ENCODE measurements at places on chromosomes 12 and 14.

GRCh38 chr14:100713705-100714104, 13.0 kb upstream of the DLK1 start:
- no peak for DNase-seq

DNA sequence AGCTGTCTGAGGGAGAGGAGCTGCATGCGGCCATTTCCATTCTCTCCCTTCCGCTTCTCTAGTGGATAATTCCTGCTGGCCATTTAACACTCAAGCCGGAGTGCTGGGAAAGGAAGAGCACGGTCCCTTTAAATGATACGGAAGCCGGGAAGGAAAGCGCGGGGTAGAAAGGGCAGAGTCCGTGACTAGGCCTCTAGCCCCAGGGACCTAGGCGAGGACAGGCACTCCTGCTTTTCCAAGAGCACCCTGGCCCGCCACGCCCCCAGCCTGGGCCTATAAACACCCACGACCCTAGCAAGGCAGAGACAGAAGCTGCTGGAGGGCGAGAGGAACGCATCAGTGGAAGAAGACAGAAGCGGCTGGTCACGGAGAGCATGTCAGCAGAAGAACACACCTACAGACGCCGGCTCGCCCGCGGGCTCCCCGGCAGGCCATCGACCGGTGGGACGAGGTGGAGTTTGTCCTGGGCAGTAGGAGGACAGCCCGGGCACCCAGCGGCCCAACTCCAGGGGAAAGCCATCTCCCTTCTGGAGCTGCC, 1206.6 kb upstream of the TMEM132C start:
- DNase-seq, result no peak

GRCh38 chr12:22082190-22082701, 36.2 kb downstream of the CMAS start:
- no peak for DNase-seq

- no peak for DNase-seq
These were observed 48.8 kb downstream of the NINJ2 start for GRCh38 chr12:614411-614970.

DNA sequence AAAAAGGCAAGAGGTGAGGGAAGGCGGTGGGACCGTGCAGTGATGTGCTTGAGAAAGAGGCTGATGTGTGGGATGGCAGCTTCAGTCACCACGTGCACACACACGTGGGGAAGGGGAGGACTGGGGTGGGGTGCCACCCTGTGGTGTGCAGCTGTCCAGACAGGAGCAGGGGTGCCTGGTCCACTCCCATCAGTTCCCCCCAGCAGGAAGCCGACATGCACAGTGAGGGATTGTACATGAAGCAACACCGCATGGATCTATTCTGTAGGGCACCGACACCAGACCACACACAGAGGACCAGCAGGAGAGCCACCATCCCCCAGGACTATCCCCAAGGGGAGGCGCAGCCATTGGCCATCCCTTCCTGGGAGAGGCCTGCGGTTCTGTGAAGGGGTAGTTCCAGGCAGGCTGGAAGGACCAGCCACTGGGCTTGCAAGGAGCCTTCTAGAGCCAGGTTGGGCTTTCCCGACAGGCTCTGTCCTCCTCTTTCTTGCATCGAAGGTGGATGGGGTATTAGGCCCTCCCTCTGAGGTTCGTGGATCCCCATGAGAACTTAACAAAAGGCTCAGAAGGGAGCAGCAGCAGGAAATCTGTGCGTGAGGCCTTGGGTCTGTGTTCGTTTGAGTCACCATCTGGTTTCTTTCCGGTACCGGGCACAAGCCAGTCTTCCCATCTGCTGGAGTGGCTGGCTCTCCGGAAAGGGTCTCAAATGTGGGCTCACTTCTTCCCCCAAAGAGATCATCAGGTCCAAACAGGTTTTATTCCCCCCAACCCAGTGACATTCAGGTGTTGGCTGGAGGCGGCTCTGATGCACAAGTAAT, 59.8 kb downstream of the PLEKHG3 start:
- DNase-seq, result no peak

DNA sequence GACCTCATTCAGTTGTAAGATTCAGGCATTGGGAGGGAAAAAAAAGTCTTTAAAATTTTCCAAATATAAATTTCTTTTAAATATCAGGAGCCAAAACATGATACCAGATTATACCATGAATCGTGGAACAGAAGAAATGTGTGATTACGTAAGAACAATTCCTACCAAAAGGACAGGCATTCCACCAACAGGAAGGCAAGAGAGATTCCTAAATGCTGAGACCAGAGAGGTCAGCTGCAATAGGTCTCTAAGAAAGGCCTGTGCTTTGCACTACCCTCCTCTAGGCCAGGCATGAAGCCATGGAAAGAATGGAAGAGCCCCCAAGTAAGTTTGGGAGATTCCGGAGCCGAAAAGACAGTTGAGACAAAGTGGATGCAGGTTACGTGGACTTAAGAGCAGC, 83.7 kb downstream of the PTGER2 start:
- no peak for DNase-seq

DNA sequence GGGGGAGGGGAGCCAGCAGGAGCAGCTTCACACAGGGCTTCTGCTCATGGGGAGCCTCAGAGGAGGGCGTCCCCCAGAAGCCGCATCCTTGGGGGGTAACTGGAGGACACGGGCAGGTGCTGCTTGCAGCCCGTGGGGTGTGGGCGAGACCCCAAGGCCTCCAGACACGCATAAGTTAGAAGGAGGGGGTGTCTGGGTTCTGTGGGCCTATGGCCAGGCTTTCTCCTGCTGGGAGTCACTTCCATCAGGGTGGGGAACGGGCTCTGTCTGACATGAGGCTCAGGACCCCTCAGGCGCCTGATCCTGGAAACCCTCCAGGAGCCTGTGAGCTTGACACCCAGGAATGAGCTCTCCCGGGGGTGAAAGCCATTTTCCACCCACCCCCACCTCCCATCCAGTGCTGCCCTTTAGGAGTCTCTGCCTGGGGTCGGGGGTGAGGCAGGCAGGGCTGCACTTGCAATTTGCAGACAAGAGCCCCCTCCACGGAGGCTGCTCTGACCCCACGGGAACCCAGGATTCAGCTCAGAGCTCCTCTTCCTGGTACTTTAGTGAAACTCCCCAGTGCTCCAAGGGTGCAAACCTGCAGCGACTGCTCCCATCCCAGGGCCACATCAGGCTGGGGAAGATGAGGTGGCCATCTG, 325.7 kb downstream of the ADGRD1 start:
- DNase-seq, result no peak

GRCh38 chr14:23057757-23058653, 685 bp upstream of the CDH24 start:
- DNase-seq, result peak; percentile 79

DNA sequence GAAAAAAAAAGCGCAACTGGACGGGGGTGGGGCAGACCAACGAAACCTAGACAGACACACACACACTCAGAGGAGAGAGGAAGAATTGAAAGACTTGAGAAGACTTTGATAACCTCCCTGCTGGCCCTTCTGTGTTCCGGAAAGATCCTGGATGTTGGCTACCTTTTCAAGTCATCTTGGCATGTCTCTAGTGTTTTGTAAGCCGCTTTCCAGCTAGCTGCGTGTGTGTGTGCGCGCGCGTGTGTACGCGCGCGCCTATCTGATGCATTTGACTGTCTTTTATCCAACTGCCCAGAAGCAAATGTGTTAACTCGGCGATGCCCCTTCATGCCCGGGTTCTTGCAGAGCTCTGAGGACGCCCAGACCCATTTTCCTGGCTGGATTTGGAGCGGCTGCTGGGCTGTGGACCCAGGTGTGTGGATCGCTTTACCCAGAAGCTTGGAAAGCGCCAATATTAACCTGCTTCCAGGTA, 664 bp downstream of the LRFN5 start:
- no peak for DNase-seq

- DNase-seq, result no peak
These were observed 1.3 kb upstream of the GAS2L3 start for GRCh38 chr12:100572184-100572583.

GRCh38 chr14:59333235-59333634, 131.9 kb downstream of the GPR135 start:
- no peak for DNase-seq

DNA sequence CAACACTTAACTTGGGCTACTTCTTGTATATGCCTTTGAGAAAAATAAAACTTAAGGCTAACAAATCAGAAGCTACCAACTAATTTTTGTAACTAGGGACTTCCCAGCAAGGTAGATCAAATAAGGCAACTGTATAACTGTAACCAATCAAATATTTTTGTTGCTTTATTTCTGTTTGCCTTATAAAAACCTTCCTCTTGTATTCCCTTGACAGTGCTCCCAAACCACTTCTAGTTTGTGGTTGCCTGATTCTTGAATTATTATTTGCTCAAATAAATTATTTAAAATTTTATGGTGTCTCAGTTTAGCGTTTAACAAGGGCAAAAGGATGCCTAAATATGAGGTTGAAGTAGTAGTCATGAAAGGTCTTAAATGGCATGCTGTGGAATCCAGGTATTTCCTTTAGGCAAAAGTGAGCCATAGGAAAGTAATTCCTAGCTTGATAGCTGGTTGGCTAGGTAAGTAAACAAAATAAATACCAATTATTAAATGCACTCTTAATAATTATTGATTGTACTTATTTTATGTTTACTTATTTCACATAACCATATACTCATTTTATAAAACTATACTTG, 632.6 kb downstream of the RPL10L start:
- no peak for DNase-seq

GRCh38 chr12:116171549-116171948, 105.9 kb downstream of the MED13L start:
- no peak for DNase-seq

- DNase-seq, result no peak
These were observed 75.9 kb downstream of the IFNG-AS1 start for GRCh38 chr12:68065163-68065562.

- DNase-seq, result no peak
These were observed 157.7 kb downstream of the TTC7B start for GRCh38 chr14:90658541-90658967.

- no peak for DNase-seq
These were observed 1646.2 kb upstream of the FLRT2 start for GRCh38 chr14:83883732-83884131.

DNA sequence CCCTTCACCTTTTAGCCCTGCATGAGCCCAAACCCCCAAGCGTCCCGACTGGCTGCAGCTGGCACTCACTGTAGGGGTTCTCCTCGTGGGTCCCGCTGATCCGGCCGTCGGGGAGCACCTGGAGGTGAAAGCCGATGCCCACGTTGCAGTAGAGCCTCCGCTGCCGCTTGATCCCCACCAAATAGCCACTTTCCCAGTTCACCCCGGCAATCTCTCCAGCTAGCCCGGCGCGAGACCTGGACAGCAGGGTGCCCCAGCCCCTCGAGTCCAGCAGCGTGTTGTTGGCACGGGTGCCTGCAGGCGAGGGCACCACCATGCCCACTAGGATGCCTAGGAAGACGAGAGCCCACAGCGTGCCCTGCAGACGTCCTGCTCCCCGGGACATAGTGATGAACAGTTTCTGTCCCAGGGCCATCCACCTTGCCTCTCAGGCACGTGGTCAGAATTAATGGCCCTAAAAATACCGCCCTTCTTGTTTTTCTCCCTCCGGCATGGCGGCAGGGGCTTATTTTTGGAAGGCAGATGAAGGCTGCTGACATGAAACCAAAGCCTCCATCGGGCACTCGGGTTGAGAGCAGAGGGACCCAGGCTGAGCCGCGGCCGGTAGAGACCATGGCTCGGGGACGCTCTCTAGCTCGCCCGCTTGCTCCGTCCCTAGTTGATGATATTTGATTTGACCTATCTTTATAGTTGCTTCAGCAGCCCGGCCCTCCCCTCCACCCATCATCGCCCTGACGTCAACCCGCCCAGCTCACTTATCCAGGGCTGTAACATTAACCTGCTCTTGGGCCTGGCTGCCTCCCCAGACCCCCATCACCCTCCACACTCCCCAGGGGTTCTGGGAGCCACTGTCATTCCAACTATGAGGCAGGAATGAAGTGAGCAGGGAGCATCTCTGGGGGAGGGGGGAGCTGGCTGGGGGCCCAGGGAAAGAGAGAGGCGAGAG, at the start of gene FGF6:
Gene FGF6, minus strand, starts transcription at position 660 of the 946 bp plus-strand sequence. Its CDS starts 245 bp downstream, at position 415.
- DNase-seq, result no peak

GRCh38 chr14:89351221-89351515, 65.9 kb downstream of the FOXN3 start:
- no peak for DNase-seq

DNA sequence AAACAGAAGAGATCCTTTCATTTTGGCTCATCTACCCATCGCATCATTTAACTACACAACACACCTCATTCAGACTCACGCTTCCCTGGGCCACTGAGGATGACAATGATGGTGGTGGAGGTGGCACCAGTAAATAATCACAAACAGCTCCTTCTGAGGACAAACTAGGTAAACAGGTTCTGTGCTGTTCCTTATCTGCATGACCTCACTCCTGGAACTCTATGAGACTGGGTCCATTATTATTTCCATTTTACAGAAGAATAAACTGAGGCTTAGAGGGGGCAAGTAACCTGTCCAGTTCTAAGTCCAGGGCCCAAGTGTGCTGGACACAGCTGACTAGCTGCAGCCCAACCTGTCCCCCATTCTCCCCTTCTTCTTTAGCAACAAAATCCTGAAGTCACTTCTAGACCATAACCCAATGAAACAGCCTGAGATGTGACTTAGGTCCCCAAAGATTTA, 50.4 kb downstream of the ITPK1 start:
- no peak for DNase-seq

DNA sequence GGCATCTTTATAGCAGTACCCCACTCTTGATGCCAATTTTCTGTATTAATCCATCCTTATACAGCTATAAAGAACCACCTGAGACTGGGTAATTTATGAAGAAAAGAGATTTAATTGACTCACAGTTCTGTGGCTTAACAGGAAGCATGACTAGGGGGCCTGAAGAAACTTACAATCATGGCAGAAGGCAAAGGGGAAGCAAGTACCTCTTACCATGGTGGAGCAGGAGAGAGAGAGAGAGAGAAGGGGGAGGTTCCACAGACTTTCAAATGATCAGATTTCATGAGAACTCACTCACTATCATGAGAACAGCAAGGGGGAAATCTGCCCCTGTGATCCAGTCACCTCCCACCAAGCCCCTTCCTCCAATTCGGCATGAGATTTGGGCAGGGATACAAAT, 84.4 kb downstream of the SLC24A4 start:
- no peak for DNase-seq

DNA sequence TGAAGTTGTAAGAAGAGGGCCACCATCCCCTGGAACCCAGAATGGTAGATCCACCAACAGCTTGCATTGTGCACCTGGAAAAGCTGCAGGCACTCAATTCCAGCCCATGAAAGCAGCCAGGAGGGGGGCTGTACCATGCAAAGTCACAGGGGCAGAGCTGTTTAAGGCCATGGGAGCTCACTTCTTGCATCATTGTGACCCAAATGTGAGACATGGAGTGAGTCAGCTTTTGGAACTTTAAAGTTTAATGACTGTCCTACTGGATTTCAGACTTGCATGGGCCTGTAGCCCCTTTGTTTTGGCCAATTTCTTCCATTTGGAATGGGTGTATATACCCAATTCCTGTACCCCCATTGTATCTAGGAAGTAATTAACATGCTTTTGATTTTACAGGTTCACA, 50.8 kb downstream of the SLC16A7 start:
- no peak for DNase-seq

- no peak for DNase-seq
These were observed 21.7 kb upstream of the GPATCH2L start for GRCh38 chr14:76129851-76130576.

DNA sequence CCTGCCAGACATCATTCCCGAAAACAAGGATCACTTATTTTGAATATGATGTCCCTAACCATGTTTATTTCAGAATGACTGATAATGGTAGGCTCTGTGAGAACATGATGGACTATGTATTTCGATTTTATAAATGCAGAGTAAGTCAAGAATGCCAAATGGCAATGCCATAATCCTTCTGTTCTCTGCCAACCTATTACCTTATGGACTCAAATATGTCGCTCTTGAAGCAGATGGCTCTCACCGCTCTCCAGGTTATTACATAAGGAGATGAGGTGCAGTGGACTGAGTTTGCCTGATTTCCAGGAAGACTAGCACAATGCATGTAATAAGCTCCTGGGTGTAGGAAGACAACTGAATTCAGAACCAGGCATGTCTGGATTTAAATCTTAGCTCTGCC, 227.2 kb downstream of the BTG1 start:
- DNase-seq, result no peak

All from activated T-helper 9 cell treated with anti-CD3 and anti-CD28 coated beads, Interleukin-2, amount 50 U/mL, for 16 hours (primary cell).